ENCODE measurements at places on chromosomes 7 and 10.

- no peak for DNase-seq
Observed at GRCh38 chr10:44908066-44908749, 2.9 kb upstream of the TMEM72 start.

DNA sequence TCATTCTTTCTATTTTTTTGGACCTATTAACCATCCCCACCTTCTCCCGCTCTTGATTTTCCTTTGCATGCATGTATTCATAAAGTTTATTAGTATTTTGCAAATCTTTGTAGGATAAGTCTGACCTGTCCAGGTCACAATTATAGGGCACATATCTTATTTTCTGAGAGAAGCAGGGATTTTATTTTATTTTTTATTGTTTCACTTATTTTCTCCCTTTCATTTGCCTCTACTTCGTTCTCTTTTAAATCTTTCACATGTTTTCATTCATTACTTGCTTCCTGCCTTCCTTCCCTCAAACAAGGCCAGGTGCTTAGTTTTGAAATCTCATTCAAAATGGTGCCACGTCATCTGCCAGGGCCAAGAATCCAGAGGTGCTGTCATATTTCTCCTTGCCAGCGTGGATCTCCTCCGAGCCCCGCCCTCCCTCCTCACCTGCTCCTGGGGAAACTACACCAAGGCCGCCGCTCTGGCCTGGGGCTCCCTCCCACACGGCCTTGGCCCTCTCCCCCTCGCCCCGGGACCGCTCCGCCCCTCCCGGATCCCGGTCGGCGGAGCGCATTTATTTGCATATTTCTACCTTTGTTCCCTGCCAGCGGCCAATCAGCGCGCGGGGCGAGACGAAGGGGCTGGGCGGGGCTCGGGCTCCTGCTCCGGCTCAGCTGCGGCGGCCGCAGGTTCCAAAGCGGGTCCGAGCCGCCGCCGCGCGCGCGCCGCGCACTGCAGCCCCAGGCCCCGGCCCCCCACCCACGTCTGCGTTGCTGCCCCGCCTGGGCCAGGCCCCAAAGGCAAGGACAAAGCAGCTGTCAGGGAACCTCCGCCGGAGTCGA, at the start of gene TSPAN13:
Gene TSPAN13, plus strand, starts transcription at position 654 of the 830 bp plus-strand sequence. CDS start 213 bp downstream, outside the sequence.
- peak; percentile 31 for DNase-seq

DNA sequence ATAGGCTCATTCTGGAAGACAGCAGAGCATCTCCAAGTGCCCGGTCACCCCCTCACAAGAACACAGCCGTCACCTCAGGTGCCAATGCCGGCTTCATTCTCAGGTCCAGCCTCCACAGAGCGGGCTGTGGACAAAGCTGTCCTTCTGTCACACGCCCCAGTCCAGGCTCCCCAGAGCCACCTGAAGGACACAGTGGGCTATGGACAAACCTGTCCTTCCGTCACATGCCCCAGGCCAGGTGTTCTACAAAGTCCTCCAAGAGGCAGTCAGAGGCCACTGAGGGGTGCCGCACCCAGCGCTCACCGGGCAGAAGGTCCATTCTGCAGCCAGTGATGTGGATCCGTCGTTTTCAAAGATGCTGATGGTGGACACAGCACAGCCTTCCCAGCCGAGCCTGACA, 173.2 kb upstream of the PPP2R2D start:
- DNase-seq, result no peak

GRCh38 chr7:149300620-149301285, 38.8 kb downstream of the ZNF783 start:
- no peak for DNase-seq

GRCh38 chr7:1939434-1940401, 269.6 kb downstream of the ELFN1 start:
- no peak for DNase-seq

DNA sequence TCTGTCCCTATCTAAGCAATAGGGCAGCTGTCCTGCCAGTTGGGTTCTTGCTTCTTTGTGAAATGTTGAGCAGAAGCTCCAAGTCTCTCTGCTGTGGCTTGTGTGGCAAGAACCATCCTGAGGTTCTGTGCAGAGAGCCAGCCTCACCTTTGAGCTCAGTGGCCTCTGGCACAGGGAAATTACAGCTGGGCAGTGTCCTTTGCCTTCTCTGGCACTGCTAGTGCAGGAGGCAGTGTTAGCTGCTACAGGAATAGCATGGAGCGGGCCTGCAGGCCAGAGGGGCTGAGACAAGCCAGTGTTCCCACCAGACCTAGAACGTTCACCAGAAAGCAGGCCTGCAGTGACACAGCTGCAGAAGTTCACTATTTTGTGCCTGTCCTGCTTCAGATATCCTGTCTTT, 1.8 kb downstream of the PRXL2A start:
- no peak for DNase-seq

- peak; percentile 44 for DNase-seq
Observed at GRCh38 chr10:23413629-23414089, 25.2 kb upstream of the OTUD1 start.

DNA sequence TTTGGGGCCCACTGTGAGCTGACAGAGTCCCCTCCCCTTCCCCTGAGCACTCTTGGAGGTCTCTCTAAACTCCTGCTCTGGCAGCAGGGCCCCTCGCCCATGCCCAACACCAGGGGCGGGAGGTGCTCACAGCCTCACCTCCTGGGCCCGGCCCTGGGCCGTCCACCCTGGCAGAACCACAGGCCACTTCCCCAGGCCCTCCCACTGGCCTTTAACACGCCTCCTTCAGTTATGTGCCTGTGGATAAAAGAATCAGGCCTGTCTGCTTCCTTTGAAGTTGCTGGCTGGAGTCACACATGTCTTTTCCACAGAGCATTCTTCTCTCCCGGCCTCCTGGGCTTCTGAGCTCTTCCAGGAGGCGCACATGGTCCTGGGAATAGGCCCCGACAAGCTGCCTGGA, 10.2 kb downstream of the MYL10 start:
- no peak for DNase-seq

DNA sequence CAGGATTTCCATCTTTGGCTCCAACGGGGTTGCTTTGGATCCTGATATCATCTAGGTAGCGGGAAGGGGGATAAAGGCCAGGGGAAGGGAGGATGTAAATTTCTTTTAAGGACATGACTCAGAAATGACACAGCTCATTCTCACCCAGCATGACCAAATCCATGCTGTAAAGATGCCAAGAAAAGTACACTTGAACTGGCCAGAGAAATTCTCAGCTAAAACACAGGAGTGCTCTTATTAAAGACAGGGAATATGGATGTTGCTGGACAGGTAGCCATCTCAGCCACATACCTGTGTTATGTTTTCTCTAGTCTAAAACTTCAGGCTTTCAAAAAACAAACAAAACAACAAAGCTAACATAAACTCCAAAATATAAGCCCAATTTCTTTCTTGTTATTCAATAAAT, 68.3 kb downstream of the NAMPT start:
- DNase-seq, result no peak

- DNase-seq, result no peak
Observed at GRCh38 chr10:110220398-110220797, 13.0 kb downstream of the MXI1 start.

- DNase-seq, result no peak
Observed at GRCh38 chr7:101699881-101700823, 71.1 kb upstream of the MYL10 start.

DNA sequence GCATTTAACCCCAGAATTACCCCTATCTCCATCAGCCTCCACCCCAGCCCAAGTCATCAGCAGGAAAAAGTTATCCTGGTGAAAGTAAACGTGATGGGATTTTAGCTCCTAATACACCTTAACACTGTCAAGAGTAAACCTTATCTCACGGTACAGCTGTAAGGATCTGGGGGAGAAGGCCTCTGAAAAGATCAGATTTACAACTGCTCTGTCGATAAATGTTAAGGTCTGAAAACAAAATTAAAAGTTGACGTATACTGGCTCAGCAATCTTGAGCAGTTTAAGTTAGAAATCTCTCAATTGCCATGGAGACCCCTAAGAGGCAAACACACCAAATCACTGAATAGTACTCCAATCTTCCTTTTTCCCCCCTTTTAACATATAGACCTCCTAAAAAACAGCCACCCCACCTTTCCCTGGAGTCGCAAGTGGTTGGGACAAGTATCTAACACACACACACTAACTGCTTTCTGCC, 6.1 kb downstream of the SKAP2 start:
- DNase-seq, result no peak
